HAP-1 (cell line): ENCODE measurements at places on chromosomes 12 and 14.

GRCh38 chr12:63045020-63045860, 105.8 kb downstream of the AVPR1A start:
- no peak for DNase-seq

DNA sequence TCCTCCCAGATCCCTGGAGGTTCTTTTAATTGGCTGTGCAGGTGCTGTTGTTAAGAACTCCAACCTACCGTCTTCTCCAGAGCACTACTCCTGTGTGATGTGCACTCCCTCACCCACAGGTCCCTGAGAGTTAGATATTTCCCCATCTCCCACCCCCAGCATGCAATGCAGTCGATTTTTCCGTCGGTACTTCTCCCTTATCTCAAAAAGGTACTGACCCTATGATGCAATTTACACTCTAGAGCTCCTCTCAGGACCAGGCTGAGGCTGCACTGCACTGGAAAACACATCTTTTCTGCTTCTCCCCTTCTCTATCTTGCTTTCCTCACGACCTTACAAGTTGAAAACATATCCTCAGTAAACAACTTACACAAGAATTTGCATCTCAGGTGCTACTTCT, 312.4 kb upstream of the TBX3 start:
- DNase-seq, result no peak

DNA sequence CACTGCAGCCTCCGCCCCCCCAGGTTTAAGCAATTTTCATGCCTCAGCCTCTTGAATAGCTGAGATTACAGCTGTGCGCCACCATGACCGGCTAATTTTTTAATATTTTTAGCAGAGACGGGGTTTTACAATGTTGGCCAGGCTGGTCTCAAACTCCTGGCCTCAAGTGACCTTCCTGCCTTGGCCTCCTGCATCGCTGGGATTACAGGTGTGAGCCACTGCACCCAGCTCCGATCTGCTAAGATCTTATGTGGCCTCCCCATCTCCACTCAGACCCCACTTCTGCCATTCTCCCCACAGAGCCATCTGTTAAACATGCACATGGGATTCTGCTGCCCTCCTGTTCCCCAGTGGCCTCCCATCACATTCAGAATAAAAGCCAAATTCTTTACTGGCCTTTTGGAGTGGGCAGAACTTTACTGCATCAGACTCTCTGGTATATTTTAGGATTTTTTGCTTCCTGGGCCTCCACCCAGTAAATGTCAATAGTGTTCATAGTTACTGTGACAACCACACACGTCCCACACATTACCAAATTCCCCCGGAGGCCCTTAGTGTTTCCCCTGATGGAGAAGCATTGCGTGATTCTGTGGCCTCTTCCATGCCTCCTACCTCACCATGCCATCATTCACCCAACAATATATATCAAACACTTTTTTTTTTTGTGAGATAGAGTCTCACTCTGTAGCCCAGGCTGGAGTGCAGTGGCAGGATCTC, 96.3 kb downstream of the PTPN11 start:
- DNase-seq, result no peak

DNA sequence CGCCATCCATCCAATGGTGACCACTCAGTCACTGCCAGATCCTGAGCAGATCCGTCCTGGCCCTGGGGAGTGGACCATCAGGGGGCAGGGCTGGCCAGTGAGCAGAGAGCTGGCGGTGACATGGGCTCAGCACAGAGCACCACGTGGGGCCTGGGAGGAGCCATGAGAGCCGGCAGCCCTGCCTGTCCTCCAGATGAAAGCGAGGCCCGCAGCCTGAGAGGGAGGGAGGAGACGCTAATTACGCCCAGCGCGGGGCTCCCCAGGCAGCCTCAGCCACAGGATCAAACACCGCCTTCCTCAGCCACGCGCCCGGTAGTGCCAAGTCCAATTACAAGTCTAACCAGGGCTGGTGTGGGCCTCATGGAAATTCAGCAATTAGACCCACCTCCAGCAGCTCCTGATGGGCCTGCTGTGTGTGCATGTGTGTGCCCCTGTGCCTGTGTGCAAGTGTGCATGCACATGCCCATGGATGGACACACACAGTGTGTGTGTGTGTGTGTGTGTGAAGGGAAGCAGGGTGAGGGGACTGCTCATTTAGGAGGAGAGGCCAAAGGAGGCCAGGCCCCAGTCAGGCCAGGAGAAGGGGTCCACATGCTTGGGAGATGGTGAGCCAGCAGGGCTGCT, 68.0 kb downstream of the KIF26A start:
- DNase-seq, result no peak

DNA sequence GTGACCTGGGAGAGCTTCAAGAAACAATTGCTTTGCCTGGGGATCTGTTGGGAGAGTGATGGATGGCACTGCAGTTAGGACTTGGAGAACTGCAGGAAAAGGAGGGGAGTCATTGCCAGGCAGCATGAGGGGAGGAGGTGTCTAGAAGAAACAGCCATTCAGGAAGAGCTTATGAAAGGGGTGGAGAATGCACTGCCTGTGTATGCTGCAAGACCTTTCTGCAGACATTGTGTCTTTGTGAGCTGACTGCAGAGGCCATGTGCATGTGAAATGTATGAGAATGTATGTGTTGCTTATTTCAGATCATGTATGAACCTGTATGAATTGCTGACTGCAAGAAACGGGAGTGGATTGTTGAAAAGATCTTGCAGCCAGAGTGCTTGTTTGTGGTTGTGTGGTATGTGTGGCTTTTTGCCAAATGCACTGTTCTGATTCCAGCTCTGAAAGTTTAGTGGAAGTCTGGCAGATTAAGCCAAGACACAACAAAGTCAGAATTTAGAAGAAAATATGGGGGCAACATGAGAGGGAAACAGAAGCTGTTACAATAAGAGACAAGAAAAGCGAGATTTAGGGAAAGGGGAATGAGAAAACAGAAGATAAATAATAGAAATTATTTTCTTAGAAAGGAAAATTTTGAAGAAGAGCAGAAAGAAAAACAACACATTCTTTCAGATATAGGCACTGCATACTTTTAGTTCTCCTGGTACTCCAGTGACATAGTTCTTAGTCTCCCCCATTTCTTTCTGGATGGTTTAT, 9.8 kb upstream of the RIMKLB start:
- DNase-seq, result peak; percentile 71
